ENCODE measurements at places on chromosomes 1 and 21. TPM values are rescaled to one million over a fixed set of nuclear protein-coding genes. Genes with fewer than 3 reads are reported as not detected.

The VANGL2 gene
- total RNA-seq: under 0.01 TPM

The SPRR2A gene
- not detected for total RNA-seq

The ATP1A4 gene
- total RNA-seq: under 0.01 TPM

The TAF13 gene
- 59.2 TPM for total RNA-seq

The VSIG8 gene
- 0.10 TPM for total RNA-seq

The EFNA3 gene
- 0.21 TPM for total RNA-seq

The FBXO2 gene
- 2.6 TPM for total RNA-seq

The SPATA46 gene
- total RNA-seq: not detected

The KCNAB2 gene
- 66.3 TPM for total RNA-seq

The LY9 gene
- total RNA-seq: 93.1 TPM

The NOTCH2 gene
- total RNA-seq: 72.8 TPM

The RGS4 gene
- total RNA-seq: not detected

The PLA2G5 gene
- not detected for total RNA-seq

The GBP4 gene
- total RNA-seq: 21.8 TPM

Data from mononuclear cell (primary cell).